Globus pallidus (tissue), 1 donor: ENCODE measurements at places on chromosomes 11 and 22.
A peak's percentile ranks its signal among the peaks of the same experiment; 100 is the strongest.

DNA sequence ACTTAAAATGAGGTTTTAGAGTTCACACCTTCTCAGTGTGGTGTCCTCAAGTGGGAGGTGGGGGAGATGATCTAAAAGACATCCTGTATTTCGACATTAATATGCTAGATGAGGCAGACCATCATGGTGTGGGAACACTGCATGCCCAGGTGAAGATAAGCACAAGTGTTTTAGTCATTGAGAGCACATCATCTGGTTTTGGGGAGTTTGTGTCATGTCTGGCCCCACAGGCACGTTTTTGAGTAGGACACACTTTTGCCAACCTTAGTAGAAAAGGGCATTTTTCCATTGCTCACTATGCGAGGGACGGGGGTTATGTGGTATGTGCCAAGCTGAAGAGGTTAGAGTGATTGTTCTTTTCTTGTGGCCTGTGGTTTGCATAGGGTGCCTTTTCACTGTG, 189.3 kb downstream of the DBX1 start:
- DNase-seq, result no peak

DNA sequence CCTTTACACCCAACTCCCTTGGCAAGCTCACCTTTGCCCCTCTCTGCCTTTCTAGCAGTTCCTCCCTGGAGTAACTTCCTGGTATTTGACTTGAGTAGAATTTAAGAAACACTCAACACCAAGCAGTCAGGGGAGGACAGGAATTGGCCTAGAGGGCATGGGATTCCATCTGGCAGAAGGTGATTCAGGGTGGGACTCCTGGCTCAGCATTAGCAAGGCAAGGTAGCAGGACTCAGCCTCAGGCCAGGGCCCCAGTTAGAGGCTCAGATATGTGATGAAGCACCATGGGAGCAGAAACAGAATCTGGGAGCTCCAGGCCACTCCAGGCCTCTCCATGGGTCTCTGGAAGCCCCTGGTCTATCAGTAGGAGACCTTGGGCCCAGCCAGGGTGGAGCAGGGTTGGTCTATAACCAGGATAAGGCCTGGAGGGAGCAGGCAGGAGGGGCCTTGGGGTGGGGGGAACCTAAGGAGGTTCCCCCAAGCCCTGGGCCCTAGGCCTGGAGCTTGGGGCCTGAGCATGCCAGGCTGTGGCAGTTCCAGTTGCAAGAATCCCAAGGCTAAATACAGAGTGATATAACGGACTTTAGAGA, 148.2 kb downstream of the PARVA start:
- DNase-seq, result no peak

- no peak for DNase-seq
Measured at GRCh38 chr11:109849946-109850345, 243.2 kb upstream of the ZC3H12C start.

DNA sequence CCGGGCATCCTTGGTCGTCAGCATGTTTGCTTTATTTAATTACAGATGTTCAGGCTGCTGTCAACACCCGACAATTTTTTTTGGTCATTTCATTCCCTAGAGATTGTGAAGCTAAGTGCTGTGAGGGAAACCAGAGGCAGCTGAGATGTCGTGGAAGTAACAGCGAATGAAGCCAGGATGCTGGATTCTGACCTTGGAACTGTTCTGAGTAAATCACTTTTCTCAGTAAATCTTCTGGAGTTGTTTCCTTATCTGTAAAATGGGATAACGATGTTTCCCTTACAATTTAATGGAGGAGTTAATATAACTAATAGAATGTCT, 390 bp upstream of the CKAP5 start:
- no peak for DNase-seq

DNA sequence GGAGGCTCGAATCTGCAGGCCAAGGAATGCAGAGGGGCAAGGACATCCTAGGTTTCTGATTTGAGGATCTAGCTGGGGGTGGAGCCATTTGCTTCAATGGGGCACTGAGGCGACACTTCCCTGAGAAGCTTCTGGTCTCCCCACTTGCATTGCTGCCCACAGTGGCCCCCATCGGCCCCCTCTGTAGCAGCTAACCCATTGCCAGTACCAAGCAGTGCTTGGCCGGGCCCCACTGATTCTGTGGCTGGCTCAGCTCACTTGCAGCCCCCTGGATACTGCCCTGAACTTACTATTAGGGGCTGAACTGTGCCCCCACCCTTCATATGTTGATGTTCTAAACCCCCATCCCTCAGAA, 42.9 kb upstream of the SHISAL1 start:
- DNase-seq, result no peak

DNA sequence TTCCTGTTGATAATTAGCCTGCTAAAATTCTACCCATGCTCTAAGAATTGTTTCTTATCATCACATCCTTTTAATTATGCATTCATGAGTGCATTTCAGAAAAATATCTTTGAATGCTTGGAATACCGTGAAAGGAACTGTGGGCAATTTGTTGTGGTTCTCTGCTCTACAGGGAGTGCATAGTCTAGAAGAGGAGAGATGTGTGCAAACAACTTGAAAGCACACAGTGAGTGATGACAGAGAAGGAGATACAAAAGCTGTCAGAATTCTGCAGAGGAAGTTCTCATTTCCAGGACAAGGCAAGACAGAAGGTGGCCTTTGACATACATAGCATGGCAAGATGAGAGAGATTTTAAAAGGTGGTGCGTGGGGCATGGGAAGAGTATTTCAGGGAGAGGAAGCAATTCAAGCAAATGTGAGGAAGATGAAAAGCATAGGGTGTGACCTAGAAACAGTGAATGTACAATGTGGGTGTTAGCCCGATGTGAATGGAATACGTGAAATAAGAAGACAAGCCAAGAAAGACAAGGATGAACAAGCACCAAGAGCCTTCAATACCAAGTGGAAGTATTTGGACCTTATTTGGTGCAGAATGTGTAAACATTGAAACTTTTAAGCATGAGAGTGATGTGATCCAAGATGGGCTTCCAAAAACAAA, 5.0 kb downstream of the MMP8 start:
- no peak for DNase-seq

DNA sequence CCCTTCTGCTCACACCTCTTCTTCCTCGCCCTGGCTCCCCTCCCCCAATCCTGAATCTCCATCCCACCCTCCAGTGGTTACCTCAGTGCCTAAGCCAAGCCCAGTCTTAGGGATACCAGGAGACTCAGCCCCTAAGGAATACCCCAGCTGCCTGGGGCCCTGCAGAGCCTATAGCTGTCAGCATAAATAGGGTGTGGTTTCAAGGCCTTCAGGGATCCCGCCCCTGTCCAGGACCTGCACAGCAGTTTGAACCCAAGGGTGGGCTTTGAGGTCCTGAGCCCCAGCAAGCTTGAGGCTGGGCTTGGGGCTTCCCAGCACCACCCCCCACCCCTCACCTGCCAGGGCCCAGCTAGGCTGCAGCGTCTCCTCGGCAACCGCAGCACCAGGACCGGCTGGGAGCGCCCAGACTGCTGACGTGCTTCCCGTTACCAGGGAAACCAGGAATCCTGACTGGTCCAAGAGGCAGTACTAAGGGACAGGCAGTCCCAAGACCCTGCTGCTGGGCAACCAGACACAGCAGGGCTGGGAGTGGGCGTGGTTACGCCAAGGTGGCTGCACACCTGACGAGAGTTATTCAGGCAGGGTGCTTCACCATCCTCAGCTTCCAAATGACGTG, 13.7 kb downstream of the APBB1 start:
- DNase-seq, result peak; percentile 70

- no peak for DNase-seq
Measured at GRCh38 chr11:66619080-66619554, 2.7 kb downstream of the RBM14 start.

DNA sequence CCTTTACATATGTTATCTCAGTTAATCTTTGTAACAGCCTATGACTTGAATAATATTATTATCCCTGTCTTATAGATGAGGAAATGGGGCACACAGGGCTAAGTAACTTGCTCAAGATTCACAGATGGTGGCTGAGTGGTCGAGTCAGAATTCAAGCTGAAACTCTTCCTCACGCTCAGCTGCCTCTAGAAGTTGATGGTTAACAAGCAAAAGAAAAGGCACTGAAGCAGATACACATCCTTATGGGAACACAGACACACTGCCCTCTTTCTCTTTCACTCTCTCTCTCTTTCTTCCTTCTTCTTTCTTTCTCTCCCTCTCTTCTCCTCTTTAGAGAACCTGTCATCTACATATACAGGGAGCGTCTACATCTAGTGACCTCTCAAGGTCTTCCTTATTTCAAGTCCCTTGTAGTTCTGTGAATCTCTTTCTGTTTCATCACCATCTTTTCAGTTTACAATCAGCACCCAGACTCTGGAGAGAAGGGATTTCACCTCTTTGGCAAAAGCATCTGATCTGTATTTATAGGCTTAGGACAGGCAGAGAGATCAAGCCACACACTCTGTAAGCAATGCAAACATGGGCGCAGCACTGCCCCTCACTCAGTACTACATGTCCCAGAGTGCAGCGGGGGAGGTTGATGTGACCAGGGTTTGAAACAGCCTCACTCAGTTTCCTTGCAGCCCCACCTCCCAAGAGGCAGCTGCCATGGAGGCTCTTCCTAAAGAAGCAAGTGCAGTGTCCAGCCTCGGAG, 75.7 kb downstream of the GRAMD1B start:
- no peak for DNase-seq

- no peak for DNase-seq
Measured at GRCh38 chr11:65897020-65897471, 3.1 kb downstream of the FOSL1 start.

DNA sequence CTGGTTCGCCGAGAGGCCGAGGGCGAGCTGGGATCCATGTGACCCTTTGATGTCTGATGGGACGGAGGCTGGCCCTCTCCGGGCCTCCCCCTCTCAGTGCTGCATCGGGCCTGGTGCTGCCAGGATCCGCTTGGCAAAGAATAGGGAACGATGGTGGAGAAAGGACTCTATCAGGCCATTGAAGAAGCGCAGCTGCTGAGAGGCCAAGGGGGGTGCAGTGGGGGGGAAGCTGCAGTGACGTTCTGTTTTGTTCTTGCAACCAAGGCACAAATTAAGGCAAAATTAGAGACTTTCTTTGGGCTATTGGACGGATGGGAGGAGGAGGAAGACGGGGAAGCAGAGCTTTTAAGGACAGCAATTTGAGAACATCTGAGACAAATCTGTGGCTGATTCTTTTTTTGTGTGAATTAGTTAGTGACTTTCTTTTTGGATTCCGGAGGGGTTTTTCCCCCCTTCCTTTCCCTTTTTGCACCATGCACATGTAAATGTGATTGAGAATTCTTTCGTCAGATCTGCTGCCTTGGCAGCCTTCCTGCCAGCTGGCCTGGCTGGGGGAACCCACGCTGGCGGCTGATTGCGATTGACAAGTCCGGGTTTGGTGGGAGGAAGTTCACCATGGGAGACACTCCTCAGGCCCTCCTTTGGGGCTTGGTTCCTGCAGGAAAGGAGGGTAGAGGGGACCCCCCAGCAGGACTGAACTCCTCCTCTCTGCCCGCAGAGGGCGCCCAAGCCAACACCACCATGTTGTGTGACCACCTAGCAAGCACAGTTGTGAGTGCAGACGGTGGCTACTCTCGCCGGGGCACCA, 214.6 kb downstream of the NTM start:
- peak; percentile 100 for DNase-seq

GRCh38 chr22:46793497-46793896, 31.0 kb downstream of the TBC1D22A start:
- DNase-seq, result no peak

GRCh38 chr11:115739878-115740277, 235.7 kb upstream of the CADM1 start:
- DNase-seq, result no peak

GRCh38 chr11:127670374-127671119, 670.0 kb upstream of the KIRREL3 start:
- no peak for DNase-seq

GRCh38 chr11:13091804-13092203, 82.7 kb downstream of the RASSF10 start:
- no peak for DNase-seq

- no peak for DNase-seq
Measured at GRCh38 chr11:65219930-65220213, 38.1 kb downstream of the CAPN1 start.

DNA sequence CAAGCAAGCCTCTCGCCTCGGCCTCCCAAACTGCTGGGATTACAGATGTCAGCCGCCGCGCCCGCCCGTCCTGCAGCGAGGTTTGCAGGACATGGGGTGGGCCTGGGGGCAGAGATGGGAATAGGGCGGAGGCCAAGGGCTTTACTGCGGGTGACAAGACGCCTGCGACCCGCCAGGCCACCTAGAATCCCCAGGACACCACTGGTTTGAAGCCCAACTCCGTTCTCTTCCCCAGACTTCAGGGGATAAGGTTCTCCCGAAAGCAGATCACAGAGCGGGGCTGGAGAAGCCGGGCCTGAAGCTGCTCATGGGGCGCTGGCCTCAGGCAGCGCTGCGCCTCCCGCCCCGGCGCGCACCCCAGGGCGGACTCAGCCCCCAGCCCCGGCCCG, 354 bp downstream of the POLR2L start:
- no peak for DNase-seq

GRCh38 chr11:84097186-84097585, 811.0 kb upstream of the CCDC90B start:
- DNase-seq, result no peak

GRCh38 chr22:19567157-19568009, 43.2 kb upstream of the CLDN5 start:
- DNase-seq, result no peak

GRCh38 chr11:93984936-93985335, 36.2 kb upstream of the HEPHL1 start:
- DNase-seq, result no peak

DNA sequence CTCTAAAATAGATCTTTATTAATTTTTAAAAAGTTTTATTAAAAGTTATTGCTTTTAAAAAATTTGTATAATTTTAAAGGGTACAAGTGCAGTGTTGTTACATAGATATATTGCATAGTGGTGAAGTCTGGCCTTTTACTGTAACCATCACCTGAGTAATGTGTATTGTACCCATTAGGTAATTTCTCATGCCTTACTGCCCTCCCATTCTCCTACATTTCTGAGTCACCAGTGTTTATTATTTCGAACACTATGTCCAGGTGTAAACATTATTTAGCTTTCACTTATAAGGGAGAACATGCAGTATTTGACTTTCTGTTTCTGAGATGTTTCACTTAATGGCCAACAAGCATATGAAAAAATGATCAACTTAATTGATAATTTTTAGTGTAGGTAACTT, 2.3 kb downstream of the OR51G1 start:
- no peak for DNase-seq

- no peak for DNase-seq
Measured at GRCh38 chr11:110908401-110909105, 196.3 kb upstream of the ARHGAP20 start.

- no peak for DNase-seq
Measured at GRCh38 chr11:66864924-66865697, 8.2 kb downstream of the LRFN4 start.
